ENCODE measurements at places on chromosomes 7 and 10.

DNA sequence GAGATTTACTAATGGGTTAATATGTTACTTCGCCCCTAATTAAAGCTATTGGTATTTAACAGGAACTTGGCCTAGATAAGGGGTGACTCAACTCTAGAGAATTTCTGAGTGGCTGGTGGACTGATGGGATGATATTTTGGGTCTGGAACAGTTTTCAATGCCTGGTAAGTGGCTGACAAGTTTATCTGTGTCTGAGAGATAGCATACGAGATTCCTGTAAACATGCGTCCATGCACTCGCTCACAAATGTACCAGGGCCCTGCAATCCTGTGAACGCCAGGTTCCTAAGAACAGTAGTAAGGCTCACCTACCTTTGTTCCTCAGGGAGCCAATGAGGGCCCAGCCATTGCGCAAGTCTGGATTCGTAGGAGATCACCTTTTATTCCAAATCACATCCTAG lies 683.8 kb upstream of the ANKRD30A start:
- no peak for DNase-seq

- DNase-seq = peak; percentile 30
These were observed 745 bp downstream of the YWHAG start for GRCh38 chr7:76358011-76358480.

GRCh38 chr7:111126987-111127386 lies 36.1 kb downstream of the LRRN3 start:
- no peak for DNase-seq

DNA sequence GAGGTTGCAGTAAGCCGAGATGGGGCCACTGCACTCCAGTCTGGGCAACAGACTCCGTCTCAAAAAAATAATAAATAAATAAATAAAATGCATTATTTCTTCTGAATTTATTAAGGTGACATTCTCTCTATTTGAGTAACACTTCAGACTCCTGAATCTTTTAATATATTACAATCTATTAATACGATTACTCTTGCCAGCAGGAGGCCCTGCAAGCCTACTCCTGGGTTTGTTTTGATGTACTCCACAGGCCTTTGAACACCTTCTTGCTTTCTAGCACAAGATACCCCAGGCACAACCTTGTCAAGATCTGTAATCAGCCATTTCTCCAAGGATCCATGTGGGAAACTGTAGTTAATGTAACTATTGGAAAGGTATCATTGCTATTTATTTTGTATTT lies 63.5 kb downstream of the COBL start:
- no peak for DNase-seq

DNA sequence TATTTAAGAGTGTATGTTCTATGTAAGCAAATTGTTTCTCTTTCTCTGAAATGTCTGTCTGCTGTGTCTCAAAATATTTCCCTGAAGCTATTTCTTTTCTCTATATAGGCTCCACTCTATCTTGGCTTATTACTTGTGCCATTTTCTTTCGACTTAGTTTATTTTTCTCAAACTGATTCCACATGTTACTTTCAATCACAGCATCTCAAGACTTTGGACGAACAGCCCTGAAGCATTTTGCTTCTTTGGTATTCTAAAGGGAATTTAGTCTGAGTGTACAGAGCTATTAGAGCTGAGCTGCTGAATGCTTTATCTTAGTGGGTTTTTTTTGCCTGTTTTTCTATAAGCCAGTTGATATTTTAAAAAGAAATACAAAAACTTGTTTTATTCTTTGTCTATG lies 95.7 kb downstream of the PLXDC2 start:
- DNase-seq = no peak

DNA sequence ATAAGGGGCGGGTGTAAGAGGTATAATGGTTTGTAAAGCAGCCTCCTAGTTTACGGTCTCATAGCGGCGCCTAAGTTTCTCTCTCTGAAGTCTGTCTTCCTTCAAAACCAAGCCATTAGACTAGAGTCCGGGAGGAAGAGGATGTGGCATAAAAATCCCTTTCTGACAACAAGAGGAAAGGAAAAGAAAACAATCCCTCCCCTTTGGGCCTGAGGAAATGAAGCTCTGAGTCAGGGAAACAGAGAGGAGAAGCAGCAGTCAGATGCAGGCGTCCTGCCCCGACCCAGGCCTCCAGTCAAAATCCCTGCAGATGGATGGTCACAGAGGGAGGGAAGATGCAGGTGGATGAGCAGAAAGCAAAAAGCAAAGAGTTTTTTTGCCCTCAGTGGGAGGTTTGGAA lies 23.7 kb downstream of the PARP12 start:
- DNase-seq = no peak

GRCh38 chr10:121307411-121307980 lies 290.7 kb downstream of the FGFR2 start:
- DNase-seq = no peak

DNA sequence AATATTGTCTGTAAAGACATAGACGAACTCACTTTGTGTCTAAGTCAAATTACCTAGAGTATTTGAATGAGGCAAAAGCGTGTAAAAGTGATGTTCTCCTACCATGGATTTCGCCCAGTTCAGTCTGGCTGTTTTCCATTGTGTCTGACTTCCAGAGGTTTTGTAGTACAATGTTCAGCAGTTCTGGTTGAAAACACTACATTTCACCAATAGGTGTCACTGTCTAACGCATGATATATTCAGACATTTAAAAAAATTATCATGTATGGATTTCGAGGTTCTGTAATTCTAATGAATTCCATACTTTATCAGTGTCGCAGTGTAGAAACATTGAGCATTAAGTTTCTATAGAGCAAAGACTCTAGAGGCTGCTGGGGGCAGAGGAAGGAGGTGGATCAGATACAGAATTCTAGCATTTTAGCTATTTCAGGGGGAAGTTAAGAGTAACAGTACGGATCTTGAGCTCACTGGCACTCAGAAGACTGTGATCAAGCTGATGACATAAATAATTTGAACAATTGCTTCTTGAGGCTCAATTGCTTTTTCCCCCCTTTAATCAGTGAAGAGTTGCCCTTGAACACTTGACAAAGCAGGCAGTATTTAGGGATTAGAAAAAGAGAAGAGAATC lies 196.9 kb upstream of the RHOBTB1 start:
- DNase-seq = no peak

GRCh38 chr7:112204499-112205342 lies 1.5 kb downstream of the DOCK4 start:
- DNase-seq = no peak

- no peak for DNase-seq
These were observed 27.3 kb downstream of the PDIA4 start for GRCh38 chr7:149000961-149001360.

DNA sequence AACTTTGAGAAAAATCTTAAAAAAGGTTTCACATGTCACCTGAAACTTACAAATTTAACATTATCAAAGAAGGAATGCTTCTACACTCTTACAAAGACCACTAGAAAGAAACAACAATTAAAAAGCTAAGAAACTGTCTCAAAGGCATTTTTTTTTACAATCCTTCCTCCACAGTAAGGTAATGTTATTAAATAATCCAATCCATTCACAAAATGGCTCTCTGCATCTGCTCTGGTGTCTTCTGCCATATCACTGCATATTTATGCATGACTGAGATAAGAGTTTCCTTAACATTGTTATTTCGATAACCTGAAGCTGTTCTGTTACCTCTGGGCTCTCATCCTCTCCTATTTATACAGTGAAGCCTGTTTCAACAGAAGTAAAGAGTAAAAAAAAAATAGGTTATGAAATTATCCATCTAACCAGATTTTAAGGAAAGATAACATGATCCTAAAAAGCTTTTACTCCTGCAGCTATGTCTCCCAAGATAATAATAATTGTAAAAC lies 8.5 kb downstream of the HNRNPA2B1 start:
- DNase-seq = no peak

GRCh38 chr10:47350671-47351640 lies 2.8 kb downstream of the RBP3 start:
- DNase-seq = no peak

DNA sequence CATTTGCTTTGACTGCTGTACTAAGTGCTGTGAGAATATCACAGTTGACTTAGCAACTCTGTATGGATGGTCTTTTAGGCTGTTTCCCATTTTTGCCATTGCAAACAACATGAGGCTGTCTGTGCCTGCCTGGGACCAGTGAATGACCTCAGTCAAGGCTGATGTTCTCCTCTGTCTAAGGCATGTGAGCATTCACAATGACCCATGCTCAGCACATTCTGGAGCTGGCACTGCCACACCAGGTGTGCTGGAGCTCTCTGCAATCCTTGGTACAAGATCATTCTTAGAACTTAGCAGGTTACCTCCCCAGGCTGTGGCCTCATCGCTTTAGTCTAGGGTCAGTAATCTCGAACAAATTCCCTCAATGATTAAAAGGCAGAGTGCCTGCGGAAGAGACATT lies 61.9 kb downstream of the SH3PXD2A start:
- DNase-seq = no peak

GRCh38 chr7:156473476-156474240 lies 166.9 kb upstream of the RNF32 start:
- no peak for DNase-seq

DNA sequence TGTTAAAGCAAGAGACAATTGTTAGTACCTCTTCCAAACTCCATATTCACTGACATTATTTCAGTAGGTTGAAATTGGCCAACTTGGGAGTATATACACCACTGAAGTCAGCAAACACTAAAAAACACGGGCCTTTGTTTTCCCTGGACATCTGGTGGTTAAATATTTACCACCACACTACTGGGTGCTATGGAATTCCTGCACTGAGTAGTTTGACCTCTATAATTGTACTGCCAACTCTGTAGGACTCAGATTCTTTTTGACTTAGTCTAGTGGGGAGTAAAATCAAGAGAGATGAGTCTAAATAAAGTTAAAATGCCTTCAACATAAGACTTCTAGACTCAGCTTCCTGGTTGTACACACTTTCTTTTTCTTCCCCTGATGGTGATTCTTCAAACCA lies 41.3 kb upstream of the TES start:
- DNase-seq = no peak

DNA sequence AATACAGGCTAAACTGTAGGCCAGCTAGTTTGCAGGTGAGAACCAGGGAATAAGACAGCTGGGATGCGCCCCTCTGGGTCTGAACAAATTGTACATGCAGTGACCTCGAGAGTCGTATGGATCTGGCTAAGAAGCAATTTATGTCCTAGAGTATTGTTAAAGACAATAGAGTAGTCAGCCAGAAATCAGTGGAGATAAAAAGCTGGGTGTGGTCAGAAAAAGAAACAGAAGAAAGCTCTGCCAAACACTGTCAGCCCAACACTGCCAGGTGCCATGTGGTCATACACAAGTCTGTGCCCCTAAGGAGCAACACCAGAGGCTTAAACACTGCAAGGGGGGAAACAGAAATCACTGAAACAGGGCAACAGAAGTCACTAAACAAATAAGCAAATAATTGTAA lies 62.2 kb downstream of the CNOT4 start:
- no peak for DNase-seq

- DNase-seq = no peak
These were observed 61.5 kb downstream of the GNA12 start for GRCh38 chr7:2782565-2782964.

DNA sequence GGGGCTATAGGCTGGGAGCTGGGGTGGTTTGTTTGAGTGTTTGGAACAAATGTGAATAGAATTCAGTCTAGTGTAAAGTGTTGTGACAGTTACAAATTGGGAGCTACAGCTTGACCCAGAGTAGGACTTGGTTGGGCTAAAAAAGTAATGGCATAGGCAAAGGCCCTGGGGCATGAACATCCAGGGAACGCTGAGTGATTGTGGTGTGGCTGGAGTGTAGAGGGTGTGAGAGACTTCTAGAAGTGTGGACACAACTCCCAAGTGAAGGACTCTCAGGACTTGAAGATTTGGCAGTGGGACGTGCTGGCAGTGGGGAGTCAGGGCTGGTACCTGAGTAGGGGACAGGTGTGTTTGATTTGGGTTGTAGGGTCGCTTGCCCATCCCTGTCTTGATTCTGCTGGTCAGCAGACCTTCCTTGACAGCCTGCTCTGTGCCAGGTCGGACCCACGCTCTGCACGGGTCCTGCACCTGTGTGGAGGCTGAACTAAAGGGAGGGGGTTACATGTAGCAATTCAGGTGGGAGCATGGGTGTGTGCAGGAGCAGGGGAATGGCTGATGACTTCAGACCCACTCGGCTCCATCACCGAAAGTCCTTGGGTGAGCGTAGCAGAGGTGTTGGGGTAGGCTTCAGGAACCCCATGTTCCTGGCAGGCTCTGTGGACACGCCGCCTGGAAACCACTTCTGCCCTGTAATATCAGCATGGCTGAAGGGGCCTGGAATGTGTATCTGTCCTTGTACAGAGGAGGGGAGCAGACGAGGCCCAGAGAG lies 43.3 kb downstream of the ZMIZ1 start:
- no peak for DNase-seq

- DNase-seq = no peak
These were observed 110.2 kb downstream of the ELAPOR2 start for GRCh38 chr7:86949052-86949778.

DNA sequence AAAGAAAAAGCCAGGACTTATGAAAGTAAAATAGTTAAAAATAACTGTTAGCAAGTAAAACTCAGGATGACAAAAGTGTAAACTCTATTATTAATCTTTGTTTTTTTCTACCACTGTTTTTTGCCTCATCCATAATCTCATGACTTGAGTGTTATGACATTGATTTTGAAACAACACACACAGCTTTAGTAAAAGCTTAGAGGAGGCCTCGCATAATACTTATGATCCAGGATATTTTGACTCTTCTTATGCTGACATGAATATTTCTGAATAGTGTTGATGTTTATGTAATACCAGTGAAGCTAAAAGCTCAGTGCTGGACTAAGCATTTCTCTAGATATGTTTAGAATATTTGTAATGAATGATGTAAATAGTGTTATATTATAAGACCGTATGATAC lies 10.5 kb downstream of the KAT6B start:
- DNase-seq = no peak

GRCh38 chr7:118324790-118325449 lies 100.4 kb downstream of the ANKRD7 start:
- no peak for DNase-seq

DNA sequence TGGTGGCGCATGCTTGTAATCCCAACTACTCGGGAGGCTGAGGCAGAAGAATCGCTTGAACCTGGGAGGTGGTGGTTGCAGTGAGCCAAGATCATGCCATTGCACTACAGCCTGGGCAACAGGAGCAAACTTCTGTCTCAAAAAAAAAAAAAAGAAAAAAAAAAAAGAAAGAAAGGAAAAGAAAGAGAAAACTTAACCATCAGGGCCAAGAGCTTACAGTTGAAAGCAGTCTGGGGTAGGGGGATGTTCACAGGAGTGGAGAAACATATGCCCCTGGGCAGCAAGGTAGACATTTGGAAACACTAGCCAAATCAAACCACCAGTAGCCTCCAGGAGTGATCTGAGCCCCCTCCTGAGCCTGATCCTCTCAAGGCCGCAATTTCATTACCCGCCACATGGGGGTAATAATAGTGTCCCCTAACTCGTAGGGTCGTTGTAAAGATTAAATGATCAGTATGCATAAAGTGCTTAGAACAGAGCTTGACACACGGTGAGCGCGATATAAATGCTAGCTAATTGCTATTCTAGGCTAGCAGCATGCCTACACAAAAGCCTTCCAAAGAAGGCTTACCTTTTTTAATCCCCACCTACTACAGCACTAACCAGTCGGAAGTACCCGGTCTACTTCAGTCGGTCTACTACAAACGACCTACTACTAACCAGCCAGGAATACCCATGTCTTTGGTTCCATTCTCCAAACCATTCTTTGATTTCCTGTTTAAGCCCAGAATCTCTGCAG lies 274.3 kb upstream of the NEBL start:
- DNase-seq = no peak
